ENCODE measurements at places on chromosomes 1 and 21. TPM values are rescaled to one million over a fixed set of nuclear protein-coding genes. Genes with fewer than 3 reads are reported as not detected.
A peak's percentile ranks its signal among the peaks of the same experiment; 100 is the strongest.

DNA sequence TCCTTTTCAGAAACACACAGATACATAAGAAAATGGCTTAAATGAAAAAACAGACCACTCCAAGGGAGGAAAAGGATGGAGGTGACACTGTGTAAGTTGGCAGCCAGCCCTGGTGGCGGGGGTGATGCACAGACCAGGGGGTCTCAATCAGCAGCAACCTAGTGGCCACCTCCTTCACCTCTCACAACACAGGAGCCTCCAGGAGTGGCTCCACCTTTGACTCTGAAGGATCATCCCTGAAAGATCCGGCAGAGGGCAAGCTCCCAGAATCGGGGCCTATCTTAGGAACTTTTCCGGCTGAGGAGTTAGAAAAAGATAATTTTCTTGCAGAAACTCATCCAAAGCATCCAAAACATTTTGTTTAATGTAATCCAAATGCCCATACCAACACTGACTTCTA lies 51.2 kb upstream of the SMYD2 start:
- H3K27ac ChIP-seq, result no peak overlapping the region
- no peaks in the 10 kb centered on the region for H3K36me3 ChIP-seq
- no peaks in the 10 kb centered on the region for H3K27me3 ChIP-seq
- no peak overlapping the region for H3K4me3 ChIP-seq

DNA sequence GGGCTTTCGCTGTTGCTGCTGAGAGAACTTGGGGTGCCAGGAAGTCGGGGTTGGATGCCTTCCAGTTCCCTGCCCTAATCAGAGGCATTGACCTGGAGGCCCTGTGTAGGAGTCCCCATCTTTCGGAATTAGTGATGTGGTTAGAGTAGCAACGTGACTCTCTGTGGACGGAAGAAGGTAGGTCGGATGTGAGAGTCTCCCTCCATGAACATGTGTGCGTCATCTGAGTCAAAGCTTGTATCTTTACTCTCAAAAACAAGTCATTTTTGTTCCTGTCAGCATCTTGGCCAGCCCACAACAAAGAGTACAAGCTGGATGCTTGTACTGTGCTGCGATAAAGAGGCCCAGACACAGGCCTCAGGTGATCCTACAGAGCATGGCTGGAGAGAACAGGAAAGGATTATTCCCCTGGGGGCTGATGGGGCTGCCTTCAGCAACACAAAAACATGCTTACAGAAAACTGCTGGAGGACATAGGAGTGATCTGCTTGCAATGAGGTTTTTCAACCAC lies 31.0 kb upstream of the IL10 start:
- no peaks in the 10 kb centered on the region for H3K36me3 ChIP-seq
- no peak for DNase-seq
- H3K4me3 ChIP-seq, result no peak overlapping the region

DNA sequence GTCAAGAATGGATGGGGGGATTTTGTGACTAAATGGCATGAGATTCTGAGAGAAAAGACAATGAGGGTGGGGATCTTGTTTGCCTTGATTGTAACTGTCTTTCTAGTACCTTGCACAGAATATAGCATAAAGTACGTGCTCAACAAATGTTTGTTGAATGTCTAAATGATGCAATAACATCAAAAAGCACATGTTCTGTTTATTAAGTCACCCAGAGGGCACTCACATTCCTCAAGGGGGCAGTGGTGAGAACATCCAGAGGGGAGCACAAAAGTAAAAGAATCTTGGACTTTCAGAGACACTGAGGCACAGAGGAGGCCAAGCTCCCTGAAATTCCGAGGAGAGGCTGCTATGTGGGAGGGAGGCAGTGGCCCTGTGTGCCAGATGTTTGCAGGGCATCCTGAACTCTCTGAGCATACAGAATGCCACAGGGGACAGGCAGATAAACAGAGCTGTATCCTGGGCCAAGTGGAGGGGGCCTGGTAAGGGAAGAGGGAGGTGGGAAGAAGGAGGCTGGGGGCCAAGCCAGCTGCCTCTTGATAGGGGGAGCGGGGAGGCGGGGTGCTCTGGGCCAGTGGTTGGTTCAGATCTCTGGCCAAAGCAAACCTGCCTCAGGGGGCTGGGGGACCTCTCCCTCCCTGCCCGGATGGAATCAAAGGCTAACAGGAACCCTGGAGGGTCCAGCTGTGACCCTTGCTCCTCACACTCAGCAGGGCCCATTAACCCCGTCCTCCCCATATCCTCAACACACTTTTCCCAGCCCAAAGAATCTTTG lies 6.5 kb upstream of the ATP1A2 start:
- no peak overlapping the region for H3K4me3 ChIP-seq
- no peak overlapping the region for H3K27ac ChIP-seq
- H3K27me3 ChIP-seq, result no peaks in the 10 kb centered on the region
- H3K36me3 ChIP-seq, result no peaks in the 10 kb centered on the region
- DNase-seq, result peak; percentile 72
- H3K4me1 ChIP-seq, result no peaks in the 10 kb centered on the region

DNA sequence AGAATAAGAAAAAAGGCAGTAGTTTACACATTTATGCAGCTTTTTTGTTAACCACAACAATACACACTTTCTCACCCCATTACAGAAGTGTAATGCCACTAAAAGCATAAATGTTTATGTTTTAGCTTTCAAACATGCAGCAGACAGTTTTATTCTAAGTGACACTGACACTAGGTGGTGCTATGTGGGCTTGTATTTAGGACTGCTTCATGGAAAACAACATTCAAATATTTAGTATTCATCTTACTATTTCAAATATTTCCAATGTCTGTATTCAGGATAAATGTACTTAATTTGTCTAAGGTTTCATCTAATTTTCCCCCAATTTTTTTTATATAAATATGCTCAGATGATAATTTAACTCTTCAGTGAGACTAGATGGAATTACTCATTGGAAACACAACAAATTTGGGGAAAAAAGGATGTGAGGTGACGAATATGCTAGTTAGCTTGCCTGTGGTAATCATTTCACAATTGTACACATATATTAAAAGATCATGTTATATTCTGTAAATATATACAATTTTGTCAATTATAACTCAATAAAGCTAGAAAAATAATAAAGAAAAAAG lies 71.4 kb downstream of the USP1 start:
- no peak overlapping the region for H3K4me3 ChIP-seq
- H3K4me1 ChIP-seq, result peaks cover 3% of the 10 kb centered on the region
- H3K36me3 ChIP-seq, result peaks cover 8% of the 10 kb centered on the region
- peak; percentile 16 for DNase-seq
- H3K27ac ChIP-seq, result no peak overlapping the region

GRCh38 chr1:207004931-207005830 lies 27.4 kb downstream of the C1orf116 start:
- peak; percentile 42 for DNase-seq
- H3K27me3 ChIP-seq, result no peaks in the 10 kb centered on the region
- H3K27ac ChIP-seq, result no peak overlapping the region
- H3K36me3 ChIP-seq, result no peaks in the 10 kb centered on the region
- H3K4me3 ChIP-seq, result no peak overlapping the region
- peaks cover 7% of the 10 kb centered on the region for H3K4me1 ChIP-seq

DNA sequence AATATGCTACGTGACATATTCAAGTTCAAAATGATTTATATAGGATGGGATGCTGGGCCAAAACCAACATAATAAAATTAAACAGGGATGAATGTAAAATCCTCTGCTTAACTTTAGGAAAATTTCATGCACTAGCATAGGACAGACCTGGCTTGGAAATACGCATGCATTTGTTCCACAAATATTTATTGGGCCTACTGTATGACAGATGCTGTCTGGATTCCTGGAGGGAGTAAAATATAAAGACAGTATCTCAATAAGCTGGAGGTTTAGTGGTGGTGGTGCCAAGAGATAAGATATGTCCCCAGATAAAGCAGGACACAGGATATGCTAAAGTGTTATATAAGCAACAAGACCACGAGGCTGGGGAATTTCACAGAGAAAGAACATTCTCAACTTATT lies 15.1 kb downstream of the RCSD1 start:
- H3K27me3 ChIP-seq, result no peaks in the 10 kb centered on the region
- H3K4me3 ChIP-seq, result no peak overlapping the region
- H3K27ac ChIP-seq, result no peak overlapping the region
- DNase-seq, result no peak
- peaks cover 3% of the 10 kb centered on the region for H3K36me3 ChIP-seq

DNA sequence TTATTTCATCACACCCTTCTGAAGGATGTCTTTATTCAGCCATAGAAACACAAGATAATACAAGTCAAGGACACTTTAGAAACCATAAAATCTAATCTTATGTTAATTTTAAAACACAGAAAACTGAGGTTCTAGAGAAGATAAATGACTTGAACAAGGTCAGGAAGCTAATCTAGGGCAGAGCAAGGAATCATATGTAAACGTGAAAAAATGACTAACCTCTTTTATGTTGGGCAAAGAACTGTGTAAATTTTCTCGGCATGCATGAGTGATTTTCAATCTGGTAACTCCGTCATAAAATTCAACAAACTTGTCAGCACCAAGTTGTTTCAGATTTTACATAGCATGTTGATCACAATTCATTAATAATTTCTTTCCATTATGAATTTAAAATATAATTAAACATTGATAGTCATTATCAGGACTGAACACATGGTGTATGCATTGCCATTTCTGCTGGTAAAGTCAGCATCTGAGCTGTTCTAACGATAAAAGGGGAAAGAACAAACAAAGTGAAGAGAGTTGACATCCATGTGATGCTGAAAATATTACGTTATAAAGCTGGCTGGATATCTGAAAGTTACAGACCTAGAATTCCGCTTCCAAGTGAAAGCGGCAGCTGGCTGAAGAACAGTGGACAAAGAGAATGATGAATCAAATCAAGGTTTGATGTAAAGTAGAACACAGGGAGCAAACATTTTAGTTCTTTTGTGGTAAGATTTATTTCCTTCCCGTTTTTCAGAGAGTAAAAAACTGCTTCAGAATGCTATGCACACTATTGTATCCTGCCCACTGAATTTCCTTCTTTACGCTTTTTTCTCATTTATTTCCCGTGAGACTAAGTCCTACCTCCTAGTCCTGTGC lies 1037.4 kb upstream of the TMPRSS15 start:
- no peak overlapping the region for H3K4me3 ChIP-seq
- no peaks in the 10 kb centered on the region for H3K27me3 ChIP-seq
- H3K27ac ChIP-seq, result no peak overlapping the region
- H3K36me3 ChIP-seq, result no peaks in the 10 kb centered on the region
- DNase-seq, result no peak

DNA sequence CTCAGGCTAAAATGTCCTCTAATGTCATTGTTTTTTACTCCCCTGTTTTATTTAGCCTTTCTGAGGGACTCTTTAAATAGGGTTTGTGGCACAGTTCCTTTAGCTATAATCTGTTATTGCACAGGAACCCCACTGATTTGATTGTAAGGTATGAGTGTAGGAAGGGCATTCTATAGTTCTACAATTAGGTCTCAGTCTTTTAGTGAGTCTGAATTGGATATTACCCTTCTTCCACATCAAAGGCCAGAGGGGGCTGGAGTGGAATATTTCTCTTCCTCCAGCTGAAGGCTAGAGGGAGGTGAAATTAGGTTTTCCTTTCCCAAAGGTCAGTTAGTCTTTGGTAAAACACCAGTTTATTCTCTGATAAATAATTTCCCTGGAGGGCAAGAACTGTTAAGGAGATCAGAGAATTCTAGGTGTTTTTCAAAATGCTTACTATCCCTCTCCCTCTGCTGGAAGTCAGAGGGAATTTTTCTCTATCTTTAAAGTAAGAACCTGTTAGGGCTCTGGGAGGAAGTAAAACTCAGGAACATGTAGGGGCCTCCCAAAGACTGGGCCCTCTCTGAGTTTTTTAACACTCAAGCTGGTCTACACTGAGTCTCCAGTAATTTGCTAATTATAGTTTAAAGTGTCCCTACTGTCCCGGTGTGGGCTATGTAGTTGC lies 176.3 kb upstream of the ZNHIT6 start:
- H3K4me1 ChIP-seq, result no peaks in the 10 kb centered on the region
- H3K27ac ChIP-seq, result no peak overlapping the region
- H3K4me3 ChIP-seq, result no peak overlapping the region
- no peak for DNase-seq
- no peaks in the 10 kb centered on the region for H3K27me3 ChIP-seq

- H3K27me3 ChIP-seq, result no peaks in the 10 kb centered on the region
- H3K36me3 ChIP-seq, result no peaks in the 10 kb centered on the region
- H3K4me1 ChIP-seq, result peaks cover 7% of the 10 kb centered on the region
- no peak for DNase-seq
- no peak overlapping the region for H3K27ac ChIP-seq
Observed at GRCh38 chr1:205279986-205280385, 41.6 kb downstream of the NUAK2 start.

DNA sequence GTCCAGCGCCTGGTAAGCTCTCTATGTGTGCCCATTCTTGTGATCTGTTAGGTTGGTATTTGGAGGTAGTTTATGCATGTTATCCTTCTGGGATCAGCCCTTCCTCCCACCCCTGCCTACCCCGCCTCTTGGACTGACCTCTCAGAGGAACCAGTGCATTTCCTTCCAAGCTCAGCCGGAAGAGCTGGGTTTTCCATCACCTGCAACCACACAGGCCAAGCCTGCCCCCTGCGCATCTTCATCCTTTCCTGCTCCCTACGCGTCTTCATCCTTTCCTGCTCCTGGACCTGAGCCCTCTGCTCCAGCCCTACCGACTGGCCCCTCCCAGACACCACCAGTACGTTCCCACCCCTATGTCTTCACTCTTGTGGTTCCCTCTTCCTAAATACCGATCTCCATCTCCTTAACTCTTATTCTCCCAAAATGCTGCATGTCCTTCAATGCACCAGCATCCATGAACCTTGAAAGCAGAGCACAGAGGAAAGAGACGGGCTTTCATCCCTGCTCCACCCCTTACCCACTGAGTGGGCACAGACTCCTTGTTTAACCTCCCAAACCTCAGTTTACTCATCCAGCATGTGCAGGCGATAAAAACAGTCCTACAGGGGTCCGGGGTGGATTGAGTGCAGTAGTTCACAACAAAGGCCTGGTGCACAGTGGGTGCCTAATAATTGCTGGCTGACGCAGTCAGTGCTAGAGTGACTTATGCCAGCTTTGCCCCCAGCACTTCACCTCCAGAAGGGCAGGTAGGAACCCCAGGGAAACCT lies 526.3 kb downstream of the MATN1 start:
- no peak overlapping the region for H3K4me3 ChIP-seq
- no peaks in the 10 kb centered on the region for H3K36me3 ChIP-seq
- DNase-seq, result no peak
- H3K27me3 ChIP-seq, result peaks cover 10% of the 10 kb centered on the region
- H3K4me1 ChIP-seq, result no peaks in the 10 kb centered on the region

GRCh38 chr1:121472017-121472416 lies 287.2 kb downstream of the SRGAP2C start:
- no peak for DNase-seq
- no peaks in the 10 kb centered on the region for H3K27me3 ChIP-seq
- no peak overlapping the region for H3K27ac ChIP-seq
- no peaks in the 10 kb centered on the region for H3K36me3 ChIP-seq
- H3K4me3 ChIP-seq, result no peak overlapping the region

HRNR gene
- not detected for total RNA-seq

LYPD8 gene
- total RNA-seq, result not detected

TTC22 gene
- total RNA-seq, result 6.6 TPM

SYT11 gene
- 9.0 TPM for total RNA-seq

MPL gene
- total RNA-seq, result 0.67 TPM

INTS11 gene
- 102 TPM for total RNA-seq

DNAJC6 gene
- 5.0 TPM for total RNA-seq

C8B gene
- 2.8 TPM for total RNA-seq

Measured in lung (tissue), 17 donors.